ENCODE measurements at places on chromosomes 2 and 18. TPM values are rescaled to one million over a fixed set of nuclear protein-coding genes. Genes with fewer than 3 reads are reported as not detected.

DNA sequence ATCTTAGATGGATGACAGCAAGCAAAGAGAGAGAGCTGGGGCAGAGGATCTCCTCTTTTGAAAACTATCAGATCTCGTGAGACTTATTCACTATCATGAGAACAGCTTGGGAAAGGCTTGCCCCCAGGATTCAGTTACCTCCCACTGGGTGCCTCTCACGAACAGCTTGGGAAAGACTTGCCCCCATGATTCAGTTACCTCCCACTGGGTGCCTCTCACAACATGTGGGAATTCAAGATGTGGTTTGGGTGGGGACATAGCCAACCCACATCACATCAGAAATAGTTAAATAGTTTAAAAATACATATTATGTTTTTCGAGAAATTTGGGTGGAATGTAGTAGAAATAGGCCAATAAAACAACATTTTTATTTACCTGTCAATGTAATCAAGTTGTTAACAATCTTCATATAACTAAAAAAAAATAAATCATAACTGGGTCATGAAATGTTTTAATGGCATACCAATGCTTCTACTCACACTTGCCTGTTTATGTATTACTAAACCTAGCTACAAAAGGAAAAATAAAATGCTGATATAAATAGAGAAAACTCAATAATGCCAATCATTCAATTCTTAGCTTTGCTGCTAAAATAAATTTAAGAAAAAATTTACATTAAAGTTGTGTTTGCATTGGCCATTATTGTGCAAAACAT is 608.9 kb downstream of the SUCLG1 start:
- peak; percentile 47 for DNase-seq

The VPS54 gene
- total RNA-seq = 26.3 TPM

GRCh38 chr2:80070587-80070986 is 234.0 kb downstream of the LRRTM1 start:
- DNase-seq = no peak

- DNase-seq = no peak
Measured at GRCh38 chr2:137812517-137812916, 151.8 kb upstream of the HNMT start.

DNA sequence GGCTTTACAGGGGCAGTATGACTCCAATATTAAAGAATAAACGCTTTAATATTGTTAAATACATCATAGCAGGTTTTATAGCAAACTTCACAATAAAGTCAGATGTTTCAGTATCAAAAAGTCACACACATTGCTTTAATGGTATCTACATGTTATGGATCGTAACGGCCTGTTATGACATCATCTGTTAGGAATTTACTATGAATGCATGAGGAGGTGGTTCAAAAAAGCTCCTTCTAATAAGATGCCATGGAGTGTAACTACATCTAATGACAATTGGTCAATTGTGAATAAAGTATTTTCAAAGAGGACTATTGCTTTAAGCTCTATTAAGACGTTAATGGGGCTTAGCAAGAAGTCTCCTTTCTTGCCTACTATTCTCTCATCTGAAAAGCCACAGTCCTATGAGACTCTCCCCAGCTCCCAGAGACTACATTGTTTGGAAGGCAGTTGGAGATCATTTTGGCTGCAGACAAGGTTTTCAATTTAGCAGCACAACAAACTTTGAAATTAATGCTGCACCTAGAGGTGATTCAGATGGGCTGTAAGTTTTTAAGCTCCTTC is 300.7 kb upstream of the MEIS1 start:
- DNase-seq = no peak

All from foreskin keratinocyte (primary cell).